Transverse colon (tissue), 4 donors: ENCODE measurements at places on chromosomes 4 and X.

DNA sequence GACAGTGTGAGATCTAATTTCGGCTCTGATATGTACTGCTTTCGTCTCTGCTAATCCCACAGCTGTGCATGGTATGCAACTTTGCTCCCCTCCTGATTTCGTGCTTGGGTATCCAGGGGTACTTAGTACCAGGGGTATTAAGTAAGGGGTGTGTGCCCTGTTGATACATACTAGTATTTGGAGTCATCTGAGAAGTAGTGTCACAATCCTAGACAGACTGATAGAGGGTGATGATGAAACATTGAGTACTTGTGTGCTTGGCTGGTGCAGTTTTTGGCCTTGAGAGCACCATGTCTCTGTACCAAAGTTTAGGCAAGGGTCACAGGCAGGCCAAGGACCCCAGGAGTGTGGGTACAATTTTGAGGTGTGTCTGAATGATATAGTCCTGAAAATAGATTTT is 10.9 kb downstream of the GPAT3 start:
- DNase-seq: no peak

DNA sequence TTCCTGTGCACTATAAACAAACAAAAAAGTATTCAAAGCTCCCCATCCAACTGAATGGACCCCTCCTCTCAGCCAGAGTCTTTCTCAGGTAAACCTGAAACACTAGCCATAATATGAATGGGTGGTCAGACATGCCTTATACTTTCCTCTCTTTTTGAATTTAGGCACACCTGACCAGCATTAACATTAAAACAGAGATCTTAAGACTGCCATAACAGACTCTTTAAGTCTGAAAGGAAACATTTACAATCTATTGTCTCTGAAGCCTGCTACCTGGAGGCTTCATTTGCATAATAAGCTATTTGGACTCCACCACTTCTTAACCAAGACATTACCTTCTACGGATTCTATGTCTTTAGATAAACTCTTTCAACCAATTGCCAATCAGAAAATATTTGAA is 56.9 kb upstream of the SPIN4 start:
- DNase-seq: no peak

- no peak for DNase-seq
Observed at GRCh38 chr4:76955182-76955581, 5.6 kb downstream of the SEPTIN11 start.

- no peak for DNase-seq
Observed at GRCh38 chr4:72418458-72418857, 150.6 kb downstream of the ADAMTS3 start.

GRCh38 chr4:149095811-149096210 is 653.6 kb upstream of the NR3C2 start:
- no peak for DNase-seq

DNA sequence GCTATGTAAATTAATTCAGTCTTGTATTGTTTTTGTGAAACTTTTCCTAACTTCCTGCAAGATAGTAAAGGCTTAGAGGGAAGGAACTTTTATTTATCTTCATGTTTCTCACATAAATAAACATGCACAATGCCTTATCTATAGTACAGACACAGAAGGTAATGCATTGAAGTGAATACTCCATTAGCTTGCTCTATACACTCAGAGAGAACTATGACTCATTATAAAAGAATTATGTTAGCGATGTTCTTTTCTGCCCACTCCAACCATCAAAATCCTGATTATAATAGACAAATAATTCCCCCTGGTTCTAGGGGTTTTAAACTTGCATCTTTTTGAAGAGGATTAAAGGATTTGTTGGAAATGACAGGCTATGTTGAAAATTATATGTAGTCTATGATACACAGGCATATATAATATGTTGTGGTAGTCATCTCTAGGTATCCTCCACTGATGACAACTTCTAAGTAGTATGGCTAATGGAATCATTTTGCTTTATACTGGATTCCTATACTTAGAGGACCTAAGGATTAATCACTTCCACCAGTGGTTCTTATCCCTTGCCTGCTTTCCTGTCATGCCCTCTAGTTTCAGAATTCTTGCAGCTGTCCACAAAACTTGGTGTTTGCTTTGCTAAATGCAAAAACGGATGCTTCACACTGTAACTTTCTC is 115.7 kb downstream of the NDST4 start:
- no peak for DNase-seq

DNA sequence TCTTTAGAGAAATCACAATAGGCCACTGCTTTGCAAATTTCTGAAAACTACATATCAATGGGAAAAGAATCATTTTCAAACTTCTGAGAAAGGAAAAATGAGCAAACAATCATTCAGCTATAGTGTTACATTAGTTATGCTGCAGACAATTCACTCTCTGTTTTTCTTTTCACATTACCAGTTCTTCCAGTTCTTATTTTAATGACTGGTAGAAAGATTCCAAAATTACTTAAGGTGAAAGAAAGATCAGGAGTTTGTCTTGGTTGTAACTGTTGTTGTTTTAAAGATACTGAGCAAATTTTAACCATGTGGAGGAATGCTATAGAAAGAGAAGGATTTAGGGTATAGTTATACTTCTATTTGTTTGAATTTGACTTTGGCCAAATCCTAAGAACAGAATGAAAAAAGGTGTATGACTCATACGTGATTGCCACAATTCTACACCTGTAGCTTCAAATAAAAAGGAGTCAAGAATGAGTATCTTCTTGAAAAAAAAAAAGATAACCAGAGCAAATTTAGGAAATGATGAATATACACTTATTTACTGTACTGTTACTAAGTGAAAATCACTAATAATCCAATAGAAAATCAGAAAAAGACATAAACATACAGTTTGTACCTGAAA is 21.0 kb upstream of the RASGEF1B start:
- no peak for DNase-seq

- DNase-seq: no peak
Observed at GRCh38 chrX:24231641-24232179, 82.2 kb downstream of the SUPT20HL2 start.

DNA sequence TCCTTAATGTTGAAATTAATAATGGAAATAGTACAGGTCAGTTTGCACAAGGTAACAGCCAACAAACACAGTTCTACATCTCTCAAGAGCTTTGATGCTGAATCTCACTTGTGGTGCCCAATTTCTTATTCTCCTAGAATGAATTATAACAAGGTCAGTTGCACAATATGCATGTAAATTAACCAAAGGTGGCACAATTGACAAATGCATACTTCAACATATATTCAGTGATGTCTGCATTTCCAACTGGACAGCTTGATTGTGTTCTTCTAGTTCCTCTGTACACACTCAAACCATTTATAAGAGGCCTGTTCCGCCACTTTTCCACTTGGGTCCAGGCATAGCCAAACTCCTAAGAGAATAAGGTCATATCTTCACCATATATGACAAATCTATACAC is 210.3 kb upstream of the EPHA5 start:
- no peak for DNase-seq

- no peak for DNase-seq
Observed at GRCh38 chr4:24611575-24611974, 27.2 kb upstream of the DHX15 start.
